ENCODE measurements at places on chromosomes 3 and 15. TPM values are rescaled to one million over a fixed set of nuclear protein-coding genes. Genes with fewer than 3 reads are reported as not detected.

Gene ZNF609
- 20.9 TPM for total RNA-seq

Gene NR2F2
- 44.2 TPM for total RNA-seq

Gene GATA2
- total RNA-seq = 4.6 TPM

DNA sequence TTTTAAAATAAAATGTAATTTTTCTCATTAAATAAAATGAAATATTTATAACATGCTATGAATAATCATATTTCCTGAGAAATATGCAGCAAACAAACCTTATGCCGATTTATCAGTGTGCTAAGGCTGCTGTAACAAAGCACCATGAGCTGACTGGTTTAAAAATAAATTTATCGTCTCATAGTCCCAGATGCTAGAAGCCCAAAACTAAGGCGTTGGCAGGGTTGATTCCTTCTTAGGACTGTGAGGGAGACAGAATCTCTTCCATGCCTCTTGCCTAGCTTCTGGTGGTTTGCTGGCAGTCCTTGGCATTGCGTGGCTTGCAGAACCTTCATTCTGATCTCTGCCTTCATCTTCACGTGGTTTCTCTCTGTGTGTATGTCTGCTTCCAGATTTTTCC lies 740.3 kb downstream of the OTOL1 start:
- no peak for DNase-seq

DNA sequence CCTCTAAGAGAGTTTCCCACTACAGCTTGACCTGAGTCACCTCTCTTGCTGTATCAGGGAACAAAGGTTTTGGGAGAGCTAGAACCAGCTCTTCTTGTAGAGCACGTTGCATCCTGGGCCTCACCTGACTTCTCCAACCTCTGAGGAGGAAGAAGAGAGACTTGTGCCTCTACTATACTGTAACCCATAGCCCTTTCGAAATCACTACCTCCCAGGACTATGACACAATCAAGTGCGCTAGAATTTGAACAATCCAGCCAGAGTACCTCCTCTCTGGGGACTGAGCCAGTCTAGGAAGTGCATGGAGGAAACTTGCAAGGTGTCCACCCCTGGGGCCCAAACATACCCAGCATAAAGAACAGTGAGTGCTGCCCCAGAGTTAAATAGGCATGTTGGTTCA lies 192.8 kb upstream of the BHLHE40 start:
- DNase-seq = no peak

GRCh38 chr15:44261007-44261706 lies 27.4 kb upstream of the GOLM2 start:
- DNase-seq = no peak

DNA sequence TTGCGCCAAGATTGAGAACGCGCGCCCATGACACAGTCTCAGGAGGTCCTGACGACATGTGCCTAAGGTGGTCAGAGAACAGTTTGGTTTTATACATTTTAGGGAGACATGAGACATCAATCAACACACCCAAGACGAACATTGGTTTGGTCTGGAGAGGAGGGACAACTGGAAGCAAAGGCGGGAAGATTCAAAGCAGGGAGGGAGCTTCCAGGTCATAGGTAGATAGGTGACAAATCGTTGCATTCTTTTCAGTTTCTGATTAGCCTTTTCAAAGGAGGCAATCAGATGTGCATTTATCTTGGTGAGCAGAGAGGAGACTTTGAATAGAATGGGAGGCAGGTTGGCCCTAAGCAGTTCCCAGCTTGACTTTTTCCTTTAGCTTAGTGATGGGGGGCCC lies 828.4 kb upstream of the DPPA4 start:
- DNase-seq = no peak

Gene SLC51B
- total RNA-seq = 0.44 TPM

DNA sequence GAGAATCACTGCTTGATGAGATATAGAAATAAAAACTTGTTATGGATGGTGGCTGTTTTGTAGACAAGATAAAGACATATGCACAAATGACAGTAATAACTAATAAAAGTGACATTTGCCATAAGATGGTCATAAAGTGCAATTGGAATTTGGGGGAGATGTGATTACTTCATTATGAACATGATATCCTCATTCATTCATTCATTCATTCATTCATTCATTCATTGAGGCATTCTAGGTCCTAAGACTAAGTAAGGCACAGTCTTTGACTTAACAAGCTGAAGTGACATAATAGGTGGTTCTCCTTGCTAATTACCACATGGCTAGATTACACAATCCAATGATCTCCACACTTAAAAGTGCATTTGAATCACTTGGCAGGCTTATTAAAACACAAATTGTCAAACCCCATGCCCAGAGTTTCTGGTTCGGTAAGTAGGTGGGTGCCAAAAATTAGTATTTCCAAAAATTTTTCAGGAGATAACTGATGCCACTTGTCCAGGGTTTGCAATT lies 18.9 kb downstream of the RAP2B start:
- no peak for DNase-seq

Gene SETD2
- 72.0 TPM for total RNA-seq

- DNase-seq = peak; percentile 89
Observed at GRCh38 chr3:172280406-172281051, 167.7 kb downstream of the GHSR start.

GRCh38 chr15:35722501-35722900 lies 176.5 kb upstream of the DPH6 start:
- DNase-seq = no peak

Gene PRKCD
- total RNA-seq = 2.9 TPM

DNA sequence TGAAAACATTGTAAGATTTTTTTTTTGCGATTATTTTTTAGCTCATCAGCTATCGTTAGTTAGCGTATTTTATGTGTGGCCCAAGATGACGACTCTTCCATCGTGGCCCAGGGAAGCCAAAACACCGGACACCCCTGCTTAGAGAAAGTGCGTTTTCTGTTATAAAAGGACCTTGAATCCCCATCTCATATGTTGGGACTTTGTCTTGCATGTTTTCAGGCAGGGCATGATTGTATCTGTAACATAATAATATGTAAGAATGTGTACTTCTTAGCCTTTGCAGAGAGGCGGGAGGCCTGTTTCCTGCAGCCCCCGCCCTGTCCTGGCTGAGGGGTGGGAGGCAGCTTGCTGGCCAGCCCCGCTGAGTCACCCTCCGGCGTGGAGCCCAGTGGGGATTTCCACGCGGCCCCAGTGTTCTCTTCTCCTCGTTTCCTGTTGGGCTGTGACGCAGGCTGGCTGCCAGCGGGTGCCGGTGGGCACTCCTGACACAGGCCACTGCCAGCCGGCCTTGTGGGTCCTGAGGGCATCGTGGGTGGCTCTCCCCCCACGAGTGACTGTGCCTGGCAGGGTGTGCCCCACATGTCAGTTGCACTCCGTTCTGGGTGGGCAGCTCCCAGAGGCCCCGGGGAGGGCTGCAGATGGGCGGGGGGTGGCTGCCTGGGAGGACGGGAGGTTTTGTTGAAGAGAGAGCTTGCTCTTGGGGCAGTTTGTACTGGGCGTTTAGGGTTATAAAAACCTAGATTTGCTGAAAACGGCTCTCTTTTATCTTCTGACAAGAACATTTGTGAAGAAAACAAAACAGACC lies 55.6 kb downstream of the SMAD3 start:
- peak; percentile 59 for DNase-seq

DNA sequence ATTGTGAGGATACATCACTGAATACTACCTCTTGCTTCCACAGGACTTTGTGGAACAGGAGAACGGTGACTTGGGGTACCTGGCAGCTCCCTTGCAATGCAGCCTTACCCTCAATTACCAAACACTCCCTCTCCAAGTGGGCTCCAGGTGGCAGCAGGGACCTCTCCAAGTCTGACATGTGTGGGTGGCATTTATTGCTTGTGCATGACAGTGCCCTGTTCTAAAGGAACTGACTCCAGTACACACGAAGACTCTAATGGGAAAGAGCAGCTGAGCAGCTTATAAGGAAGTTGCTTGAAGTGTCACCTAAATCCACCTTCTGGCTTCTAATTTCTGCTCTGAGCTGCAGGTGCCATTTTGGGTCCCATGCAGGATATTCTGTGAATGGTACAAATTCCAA lies 174.1 kb upstream of the SLCO3A1 start:
- DNase-seq = no peak

DNA sequence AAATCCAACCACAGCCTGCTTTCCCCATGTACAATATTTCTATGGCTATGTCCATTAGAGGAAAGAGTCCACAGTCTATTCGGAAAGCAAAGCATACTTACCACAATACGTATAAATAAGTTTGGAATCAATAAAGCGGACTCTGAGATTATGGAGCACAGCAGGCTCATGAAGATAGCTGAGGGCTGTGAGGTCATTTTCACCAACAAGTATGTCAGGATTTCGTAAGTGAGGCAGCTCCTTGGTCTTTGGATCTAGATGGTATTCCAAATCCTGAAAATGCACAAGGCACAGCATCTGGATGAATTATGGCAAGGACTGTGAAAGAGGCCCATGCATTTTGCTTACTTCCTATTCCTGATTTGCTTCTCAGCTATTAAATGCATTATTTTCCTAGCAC lies 100.4 kb downstream of the MYO5A start:
- no peak for DNase-seq

DNA sequence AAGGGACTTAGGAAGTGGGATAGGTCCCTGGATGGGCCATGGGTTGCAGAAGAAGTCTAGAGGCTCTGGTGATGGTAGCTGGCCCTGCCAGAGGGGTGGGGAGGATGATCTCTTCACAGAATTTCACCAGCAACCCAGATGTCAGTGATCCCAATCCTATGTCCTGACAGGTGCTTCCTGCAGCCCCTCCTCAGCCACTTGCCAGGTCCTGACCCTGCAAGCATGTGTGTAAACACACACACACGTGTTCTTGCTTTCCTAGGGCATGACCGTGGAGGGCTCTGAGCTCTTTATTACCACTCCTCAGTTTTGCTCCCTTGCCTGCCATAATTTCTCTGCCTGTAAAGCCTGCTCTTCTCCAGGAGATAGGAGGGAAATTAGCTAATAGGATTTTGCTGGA lies 12.5 kb downstream of the TEX264 start:
- DNase-seq = no peak

GRCh38 chr3:102348904-102349303 lies 85.9 kb upstream of the ZPLD1 start:
- no peak for DNase-seq

DNA sequence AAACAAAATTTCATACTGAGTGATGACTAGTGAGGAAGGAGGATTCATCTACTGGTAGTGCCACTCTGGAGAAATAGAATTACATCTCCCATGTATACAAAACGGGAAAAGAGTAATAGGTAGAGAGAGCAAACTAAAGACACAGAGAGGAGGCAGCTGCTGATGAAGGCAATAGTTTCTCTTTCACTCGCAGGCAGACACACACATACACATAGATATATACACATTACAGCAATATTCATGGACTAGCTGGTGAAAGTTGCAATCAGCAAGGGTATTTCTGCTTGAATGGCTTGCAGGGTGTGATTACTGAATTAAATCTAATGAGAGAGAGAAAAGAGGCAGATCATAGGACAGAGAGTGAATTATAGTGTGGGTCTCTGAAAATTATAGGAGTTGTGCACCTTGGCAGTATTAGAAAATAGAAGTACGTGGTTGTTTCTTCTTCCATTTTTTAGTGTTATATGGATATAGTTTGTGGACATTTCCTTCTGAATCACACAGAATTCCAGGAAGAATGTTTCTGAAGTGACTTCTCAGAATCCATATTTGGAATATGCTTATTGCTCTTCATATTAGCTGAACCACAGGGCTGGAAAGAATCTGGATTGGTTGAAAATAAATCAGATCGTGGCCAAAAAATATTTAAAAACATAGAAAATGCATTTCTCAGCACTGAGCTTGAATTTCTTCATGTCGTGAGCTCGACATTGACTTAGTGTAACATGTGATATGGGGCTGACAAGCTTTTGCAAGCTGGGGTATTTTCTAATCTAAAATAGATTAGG lies 991.2 kb downstream of the TUSC7 start:
- no peak for DNase-seq

Gene BTBD1
- 74.6 TPM for total RNA-seq

DNA sequence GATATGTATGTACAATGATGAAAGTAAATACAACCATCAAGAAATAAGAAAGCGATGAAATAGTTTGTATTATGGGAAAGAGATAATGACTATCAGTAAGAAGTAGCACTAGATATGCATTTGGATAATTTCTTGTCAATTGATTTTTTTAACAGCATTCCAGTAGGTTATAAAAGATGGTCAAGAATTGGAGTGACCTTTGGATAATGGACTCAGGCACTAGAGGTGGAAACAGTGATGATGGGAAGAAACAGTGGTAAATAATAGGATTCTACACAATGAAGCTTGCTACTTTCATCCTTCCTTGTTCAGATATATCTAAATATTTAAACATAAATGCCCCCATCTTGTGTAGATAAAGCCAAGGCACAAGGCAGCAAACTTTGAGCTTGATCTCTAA lies 101.4 kb downstream of the GBE1 start:
- DNase-seq = no peak

Gene DPPA4
- total RNA-seq = 5.3 TPM

Gene MESP2
- not detected for total RNA-seq

DNA sequence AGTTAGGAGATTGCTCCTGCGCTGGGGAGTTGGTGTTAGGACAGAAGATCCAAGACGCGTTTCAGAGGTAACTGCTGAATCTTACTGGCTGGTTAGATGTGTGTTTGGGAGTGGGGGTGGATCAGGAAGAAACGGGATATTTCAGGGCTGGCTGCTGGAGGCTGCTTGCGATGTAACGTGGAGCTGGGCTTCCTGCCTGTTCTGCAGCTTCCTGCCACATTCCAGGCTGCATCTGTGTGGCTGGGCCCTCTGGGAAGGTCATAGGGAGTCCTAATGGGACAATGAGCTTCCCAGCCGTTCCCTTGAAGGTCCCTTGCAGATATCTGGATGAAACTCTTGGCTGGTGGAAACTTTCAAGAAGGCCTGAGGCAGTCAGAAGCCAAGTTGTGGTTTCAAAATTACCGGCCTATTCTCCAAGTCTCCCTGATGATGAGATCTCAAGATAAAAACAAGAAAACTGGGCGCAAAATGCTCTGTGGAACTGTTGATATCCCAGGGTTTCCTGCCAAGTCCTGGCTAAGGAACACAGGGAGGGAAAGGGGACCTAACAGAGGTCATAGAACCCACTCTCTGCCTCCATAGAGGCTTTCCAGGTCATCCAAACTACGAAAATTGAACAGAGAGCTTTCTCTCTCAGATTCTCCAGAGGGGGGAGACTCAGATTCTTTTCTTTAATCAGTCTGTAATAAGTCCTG lies 67.0 kb downstream of the NOX5 start:
- DNase-seq = peak; percentile 53

Gene ANKRD34C
- total RNA-seq = 0.28 TPM

DNA sequence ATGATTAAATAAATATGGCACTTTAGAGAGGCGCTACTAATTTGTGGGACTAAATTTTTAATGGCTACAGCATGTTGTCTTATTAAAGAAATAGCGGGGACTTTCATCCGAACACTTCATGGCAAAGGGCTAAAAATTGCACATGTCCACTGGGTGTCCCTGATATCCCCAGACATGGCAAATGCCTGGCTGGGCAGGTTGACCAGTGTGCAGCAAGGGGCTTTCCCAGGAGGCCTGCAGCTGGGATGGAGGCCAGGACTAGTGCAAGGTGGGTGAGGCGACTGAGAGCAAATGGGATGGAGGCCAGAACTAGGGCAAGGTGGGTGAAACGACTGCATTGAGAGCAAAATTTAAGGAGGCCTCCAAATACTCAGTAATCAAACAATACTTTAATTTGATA lies 167.4 kb upstream of the SMAD3 start:
- no peak for DNase-seq

All from spinal cord (tissue), 10 donors.